ENCODE measurements at places on chromosomes 13 and 19. TPM values are rescaled to one million over a fixed set of nuclear protein-coding genes. Genes with fewer than 3 reads are reported as not detected.

The PPM1N gene
- polyA plus RNA-seq: 0.60 TPM

The ZNF428 gene
- 71.8 TPM for polyA plus RNA-seq

The TRIP10 gene
- polyA plus RNA-seq: 92.5 TPM

The THSD8 gene
- 11.6 TPM for polyA plus RNA-seq

The KLHL1 gene
- polyA plus RNA-seq: 0.06 TPM

The PKN1 gene
- 106 TPM for polyA plus RNA-seq

DNA sequence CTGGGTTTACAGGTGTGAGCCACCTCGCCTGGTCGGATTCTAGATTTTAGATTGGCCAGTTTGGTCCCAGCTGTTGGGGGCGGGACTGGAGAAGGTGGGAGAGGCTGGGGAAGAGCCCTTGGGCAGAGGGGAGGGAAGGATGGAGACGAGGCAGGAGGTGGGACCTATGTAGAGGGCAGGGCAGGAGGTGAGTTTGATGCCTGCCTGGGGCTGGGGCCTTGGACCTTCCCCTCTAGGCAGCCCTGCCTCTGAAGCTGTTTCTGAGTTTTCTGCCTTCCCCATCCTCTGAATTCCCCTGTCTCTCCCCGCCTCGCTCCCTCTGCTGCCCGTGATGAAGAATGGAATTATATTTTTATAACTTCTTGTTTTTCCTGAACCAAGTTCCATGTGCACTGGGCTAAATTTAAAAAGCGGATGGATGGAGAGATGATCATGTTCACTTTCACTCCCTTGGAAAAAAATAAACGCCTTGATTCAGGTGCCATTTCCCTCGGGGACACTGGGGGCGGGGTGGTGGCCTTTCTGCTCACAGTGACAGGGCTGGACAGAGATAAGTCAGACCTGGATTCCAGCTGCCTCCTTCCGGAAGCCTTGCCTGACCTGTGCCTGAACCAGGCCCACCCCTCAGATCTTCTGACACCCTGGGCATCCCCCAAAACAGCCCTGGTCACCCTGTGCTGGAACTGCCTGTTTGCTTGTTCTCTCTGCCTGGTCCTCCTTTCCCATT is 16.5 kb upstream of the TNFAIP8L1 start:
- no peak for DNase-seq

- DNase-seq: peak; percentile 52
These were observed 45.1 kb upstream of the CEACAM21 start for GRCh38 chr19:41530761-41531301.

DNA sequence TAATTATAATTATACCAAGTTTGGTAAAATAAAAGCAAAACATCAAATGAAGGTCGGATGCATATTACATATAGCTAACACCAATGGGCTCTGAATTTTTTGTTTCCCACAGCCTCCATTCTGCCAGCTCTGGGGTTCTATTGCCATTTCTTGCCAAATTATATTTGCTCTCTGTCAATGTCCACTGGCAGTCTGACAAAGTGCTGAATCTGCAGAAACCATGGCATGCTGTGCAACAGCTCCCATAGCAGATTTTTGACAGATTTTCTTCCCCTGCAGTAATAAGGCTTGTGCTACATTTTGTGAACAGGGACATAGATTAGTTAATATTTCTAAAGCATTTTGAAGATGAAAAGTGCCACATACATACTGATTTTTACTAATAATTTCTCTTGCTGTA is 1102.1 kb downstream of the DIAPH3 start:
- DNase-seq: no peak

DNA sequence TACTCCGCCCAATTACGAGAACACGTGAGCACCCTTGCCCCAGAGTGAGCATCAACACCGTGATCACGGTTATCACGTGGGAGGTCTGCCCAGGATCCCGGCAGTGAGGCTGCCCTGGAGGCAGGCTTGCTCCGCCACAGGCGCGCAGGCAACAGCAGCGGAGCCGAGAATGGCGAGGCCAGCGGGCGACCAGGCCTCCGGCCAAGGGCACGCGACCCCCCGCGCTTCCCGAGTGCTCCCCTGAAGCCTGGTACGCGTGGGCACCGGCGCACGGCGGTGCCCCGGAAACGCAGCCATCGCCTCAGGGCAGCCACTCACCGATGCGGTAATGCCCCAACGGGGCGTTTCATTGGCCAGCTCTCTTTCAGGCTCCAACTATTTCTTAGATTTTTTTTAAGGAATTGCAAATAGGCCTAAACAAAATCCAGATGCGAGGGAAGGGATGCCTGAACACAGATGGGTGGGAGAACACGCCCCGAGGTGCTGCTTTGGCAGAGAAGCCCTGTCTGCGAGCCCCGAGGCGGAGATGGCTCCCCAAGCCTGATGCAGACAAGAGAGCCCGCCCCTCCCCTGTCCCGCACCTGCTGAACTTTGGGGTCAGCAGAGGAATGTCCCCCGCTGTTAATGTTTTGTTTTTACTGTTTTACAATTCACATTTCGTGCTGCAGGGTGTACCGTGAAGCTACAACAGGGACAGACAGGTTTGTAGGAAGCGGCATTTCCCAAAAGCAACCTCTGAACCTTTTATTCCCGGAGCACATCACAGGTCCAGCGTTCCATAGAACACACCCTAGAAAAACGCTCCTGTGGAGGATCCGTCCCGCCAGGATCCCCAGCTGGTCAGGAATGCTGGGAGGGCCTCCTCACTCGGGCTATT is 132.7 kb downstream of the ZDHHC20 start:
- DNase-seq: peak; percentile 37

- DNase-seq: no peak
These were observed 78.4 kb downstream of the DPF1 start for GRCh38 chr19:38145623-38146022.

GRCh38 chr19:5434970-5435641 is 20.1 kb upstream of the ZNRF4 start:
- no peak for DNase-seq

DNA sequence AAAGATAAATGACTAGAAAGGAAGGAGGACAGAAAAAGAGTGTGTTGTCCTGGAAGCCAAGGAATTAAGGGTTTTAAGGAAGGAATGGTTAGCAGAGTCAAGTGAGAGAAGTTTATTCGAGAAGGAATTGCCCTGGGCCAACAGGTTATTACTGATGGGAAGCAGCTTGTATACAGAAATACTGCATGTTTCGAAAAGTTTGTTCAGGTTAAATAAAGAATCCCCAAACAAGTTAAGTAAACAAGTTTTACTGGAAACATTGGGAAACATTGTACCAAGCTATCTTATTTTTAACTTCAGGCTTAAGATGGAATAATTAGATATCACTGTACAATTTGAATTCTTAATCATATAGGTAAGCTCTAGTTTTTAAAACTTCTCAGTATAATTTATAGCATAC is 28.2 kb upstream of the FBXL3 start:
- no peak for DNase-seq

DNA sequence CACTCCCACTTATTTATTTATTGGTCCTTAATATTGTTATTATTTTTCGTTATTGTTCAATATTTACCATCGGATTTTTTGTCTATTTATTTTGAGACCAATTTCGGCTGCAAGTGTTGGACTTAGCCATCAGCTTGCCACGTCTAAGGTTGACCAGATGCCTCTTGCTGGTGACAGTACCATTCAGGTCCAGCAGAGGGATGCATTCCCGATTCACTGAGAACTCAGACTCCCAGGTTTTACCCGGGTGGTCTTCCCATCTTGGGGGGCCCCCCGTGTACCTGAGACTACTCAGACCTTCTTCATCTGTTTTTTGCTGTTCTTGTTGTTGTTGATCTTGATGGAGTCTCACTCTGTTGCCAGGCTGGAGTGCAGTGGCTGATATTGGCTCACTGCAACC is 1435.2 kb downstream of the UQCRFS1 start:
- no peak for DNase-seq

- DNase-seq: peak; percentile 66
These were observed 40.5 kb downstream of the MAU2 start for GRCh38 chr19:19361075-19361594.

DNA sequence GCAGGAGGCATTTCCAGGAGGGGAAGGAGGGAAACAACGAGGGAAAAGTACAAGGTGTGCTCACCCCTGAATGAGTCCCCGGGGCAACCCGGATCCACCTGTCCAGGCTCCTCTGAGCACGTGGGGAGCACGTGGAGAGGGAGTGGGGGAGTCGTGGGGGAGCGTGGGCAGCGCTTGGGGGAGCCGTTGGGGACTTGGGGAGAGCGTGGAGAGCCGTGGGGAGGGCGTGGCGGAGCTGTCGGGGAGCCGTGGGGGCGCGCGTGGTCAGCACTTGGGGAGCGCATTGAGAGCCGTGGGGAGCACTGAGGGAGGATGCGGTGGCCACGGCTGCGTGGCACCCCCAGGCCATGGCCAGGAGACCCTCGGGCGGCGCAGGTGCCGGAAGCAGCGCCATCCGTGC is 52.8 kb downstream of the IRS2 start:
- DNase-seq: no peak

GRCh38 chr13:34349091-34349722 is 531.3 kb downstream of the RFC3 start:
- DNase-seq: no peak

DNA sequence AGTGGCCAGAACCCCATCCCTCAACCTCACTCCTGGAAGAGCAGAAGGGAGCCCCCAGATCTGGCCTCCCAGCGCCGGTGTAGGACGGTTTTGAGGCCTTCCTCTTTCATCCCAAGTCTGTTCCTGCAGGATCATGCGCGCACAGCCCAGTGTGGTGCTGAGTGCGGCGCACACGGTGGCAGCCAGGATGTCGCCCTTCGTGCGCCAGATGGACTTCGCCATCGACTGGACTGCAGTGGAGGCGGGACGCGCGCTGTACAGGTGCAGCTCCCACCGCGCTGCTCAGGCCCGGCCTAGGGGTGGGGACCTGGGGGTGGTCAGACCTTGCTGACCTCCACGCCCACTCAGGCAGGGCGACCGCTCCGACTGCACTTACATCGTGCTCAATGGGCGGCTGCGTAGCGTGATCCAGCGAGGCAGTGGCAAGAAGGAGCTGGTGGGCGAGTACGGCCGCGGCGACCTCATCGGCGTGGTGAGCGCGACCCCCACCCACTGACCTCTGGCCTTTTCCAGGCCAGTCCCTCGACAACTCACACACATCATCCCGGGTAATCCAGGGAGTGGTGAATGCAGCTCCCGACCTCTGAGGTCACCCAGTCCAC is 14.8 kb downstream of the PNPLA6 start:
- DNase-seq: peak; percentile 74

DNA sequence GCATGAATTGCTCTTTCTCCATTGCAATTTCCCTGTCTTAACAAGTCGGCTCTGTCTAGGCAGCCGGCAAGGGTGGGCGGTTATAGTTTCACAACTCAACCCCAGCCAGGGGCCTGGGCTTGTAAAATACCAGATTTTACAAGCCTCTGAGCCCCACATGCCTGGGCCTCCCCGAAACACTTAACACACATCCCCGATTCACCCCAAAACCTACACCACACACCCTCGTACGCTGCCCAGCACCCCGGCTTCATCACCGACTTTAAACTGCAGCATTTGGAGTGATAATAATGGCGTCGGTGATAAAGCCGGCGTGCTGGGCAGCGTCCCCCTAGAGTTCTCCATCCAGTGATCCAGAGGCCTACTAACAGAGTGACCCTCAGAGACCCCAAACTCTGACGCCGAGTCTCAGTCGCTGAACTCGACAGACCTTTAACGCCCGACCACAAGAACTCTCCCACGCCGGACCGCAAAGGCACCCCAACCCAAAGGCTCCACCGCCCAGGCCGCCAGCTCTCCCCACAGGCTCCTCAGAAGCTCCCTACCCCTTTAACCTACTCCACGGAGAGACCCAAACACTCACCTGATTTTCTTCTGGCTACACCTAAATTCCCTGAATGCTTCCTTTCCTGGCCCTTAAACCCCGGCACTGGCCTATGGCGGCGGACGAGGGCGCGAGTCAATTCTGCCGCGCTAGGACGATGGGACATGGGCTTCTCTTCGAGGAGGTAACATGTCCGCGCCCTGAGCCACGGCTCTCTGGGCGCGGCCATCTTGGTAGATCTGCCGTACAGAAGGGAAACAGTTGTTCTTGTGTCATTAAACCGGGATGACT is at the start of gene ZNF649:
Gene ZNF649, minus strand, starts transcription at position 687 of the 835 bp plus-strand sequence. CDS start 4,910 bp downstream, outside the sequence.
- DNase-seq: peak; percentile 87

DNA sequence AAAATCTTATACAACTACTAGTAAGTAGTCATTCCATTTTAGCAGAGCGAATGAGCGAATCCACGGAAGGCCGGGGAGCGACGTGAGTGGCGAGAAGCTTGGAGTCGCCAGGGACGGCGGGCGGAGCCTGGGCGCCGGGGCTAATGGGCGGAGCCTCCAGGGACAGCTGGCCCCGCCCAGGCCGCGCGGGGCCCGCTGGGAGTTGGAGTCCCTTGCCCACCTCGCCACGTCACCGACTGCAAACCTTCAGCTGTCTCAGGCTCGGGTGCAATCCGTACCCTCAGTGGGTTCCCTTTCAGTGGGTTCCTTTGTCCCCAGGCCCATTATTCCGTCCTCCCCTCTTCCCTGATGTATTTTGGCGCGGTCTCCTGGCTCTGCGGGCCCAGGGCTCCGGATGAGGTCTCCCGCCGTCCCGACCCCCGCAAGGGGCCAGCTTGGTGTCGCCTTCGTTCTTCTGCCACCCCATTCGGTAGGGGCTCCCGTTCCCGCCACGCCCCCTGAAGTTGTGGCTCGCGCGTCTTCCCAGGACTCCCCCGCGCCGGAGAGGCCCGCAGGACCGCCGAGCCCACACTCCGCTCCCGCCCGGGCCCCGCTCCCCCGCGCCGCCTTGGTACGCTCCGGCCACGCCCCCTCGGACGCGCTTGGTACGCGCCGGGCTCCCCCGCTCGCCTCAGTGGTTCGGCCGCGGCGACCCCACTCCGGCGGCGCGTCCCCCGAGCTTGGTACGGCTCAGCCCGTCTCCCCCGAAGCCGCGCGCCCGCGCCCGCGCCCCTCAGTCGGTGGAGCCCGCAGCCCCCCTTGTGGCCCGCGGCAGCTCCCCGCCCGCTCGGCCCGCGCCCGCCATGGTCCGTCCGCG is at the start of gene PTOV1:
Gene PTOV1, plus strand, starts transcription at position 673 of the 856 bp plus-strand sequence.
- DNase-seq: peak; percentile 86

DNA sequence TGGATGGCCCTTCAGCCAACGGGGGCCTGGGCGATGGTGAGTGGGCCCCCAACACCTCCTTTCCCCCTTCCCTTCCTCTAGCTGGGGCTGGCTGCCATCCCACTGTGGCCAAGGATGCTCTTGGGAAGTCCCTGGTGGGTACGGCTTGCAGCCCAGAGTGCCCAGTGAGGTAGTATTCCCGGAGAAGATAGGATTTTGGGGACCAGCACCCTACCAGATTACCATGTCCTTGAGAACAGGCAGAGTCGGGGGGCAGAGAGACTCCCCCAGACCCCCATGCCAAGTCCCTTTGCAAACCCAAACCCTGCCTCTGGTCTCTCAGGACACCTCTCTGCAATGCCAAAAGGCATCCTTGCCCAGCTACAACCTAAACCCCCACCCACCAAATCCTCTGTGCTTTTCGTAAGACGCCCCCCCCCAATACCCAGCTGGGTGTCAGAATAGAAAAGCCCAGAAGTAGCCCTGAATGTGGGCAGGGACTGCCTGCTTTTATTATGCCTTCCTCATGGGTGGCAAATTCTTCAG is 1.7 kb downstream of the HIF3A start:
- no peak for DNase-seq

DNA sequence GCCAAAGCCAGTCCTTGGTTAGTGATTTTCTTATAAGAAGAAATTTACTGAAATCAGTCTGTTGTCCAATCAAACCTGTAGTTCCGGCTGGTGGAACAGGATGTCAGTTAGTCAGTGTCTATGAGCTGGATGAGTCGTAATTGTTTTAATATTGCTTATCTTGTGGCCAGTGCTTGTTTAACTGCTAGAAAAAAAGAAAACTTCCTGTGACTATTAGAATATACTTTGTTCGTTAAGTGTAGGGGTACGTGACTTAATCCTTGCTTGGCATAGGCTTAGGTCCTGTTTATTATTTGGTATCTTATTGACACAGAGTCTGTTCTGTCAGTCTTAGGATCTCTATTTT is 1484.8 kb upstream of the MIR17HG start:
- DNase-seq: no peak

Data from left lung (tissue), 14 donors.